Activated CD4-positive, alpha-beta T cell treated with anti-CD3 and anti-CD28 coated beads, Interleukin-2, amount 50 U/mL, for 1 hour (primary cell): ENCODE measurements at places on chromosomes 1 and 21.

DNA sequence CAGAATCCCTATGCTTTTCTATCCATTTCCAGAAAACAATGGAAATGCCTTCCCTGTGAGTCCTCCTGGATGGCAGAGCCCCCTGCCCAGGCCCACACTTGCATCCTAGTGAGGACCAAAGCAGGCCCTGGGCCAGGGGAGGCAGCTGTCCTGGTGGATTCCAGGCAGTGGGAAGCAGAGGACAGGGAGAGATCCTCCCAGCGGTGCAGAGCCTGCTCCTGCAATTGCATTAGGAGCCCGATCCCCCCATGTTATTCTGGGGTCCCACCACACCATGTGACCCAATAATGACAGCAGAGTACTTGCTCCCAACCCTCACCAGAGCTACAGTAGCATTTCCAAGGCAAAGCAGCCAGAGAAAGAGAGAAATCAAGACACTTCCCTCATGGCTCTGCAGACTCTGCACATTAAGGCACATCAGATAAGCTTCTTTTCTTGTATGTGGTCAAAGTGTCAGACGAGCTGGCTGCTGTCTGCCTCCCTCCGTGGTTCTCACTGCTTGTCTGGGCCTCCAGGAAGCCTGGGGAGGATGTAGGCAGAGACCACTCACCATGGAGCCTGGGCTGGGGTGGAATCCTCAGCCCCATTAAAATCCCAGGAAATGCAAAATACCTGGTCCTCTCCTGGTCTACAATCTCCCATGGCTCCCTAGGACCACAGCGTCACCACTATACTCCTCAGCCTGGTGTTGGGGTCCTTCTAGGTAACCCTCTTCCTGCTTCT lies 54.9 kb upstream of the RUNX3 start:
- DNase-seq = no peak

DNA sequence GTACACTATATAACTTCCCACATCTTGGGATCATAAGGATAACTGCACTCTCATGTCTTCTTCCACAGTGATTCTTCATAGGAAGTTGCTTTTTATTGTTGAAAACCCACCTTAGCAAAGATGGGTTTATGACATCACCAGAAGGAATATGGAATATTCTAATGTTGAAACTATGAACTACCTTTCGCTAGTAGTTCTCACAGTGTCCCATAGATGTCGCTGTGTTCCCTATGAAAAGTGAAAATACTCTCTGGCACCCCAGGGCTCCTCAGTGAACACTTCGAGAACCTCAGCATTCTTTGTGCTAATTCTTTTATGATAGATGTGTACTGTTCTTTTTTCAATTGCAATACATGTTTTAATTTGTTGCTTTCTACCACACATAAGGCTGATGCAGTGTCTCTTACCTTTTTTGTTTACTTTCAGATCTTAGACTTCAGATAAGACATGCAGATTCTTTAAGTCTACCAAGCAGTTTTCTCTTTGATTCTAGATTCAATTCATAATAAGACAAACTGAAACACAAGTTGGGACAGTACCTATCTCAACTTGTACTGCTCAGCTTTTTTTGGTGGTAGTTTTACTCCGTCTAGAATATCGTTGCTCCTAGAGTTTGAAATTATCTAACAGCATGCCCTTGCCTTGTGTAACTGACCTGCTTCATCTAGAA lies 90.8 kb downstream of the GTF2B start:
- peak; percentile 14 for DNase-seq

GRCh38 chr1:148389027-148389339 lies 94.1 kb downstream of the PPIAL4G start:
- no peak for DNase-seq

DNA sequence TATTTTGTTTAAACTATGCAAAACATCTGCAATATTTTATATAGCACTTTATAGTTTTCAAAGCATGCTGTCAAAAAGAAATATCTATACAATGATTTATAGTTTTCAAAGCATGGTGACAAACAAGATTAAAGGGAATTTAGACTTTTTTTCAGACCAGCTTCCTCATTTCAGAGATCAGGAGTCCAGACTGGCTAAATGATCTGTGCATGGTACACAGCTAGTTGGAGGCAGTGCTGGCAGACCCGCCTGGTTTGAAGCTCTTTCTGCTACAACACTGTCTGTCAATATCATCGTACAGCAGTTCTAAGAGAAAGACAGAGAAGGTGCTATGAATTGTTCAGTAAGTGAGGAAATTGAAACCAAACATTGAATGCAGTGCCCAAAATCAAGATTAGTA lies 479.0 kb downstream of the PTBP2 start:
- DNase-seq = no peak

- no peak for DNase-seq
These were observed 3.7 kb downstream of the LEFTY2 start for GRCh38 chr1:225937048-225937968.

- no peak for DNase-seq
These were observed 33.9 kb upstream of the LGALS8 start for GRCh38 chr1:236489710-236490377.

GRCh38 chr1:162406811-162407210 lies 5.1 kb downstream of the SH2D1B start:
- DNase-seq = no peak

DNA sequence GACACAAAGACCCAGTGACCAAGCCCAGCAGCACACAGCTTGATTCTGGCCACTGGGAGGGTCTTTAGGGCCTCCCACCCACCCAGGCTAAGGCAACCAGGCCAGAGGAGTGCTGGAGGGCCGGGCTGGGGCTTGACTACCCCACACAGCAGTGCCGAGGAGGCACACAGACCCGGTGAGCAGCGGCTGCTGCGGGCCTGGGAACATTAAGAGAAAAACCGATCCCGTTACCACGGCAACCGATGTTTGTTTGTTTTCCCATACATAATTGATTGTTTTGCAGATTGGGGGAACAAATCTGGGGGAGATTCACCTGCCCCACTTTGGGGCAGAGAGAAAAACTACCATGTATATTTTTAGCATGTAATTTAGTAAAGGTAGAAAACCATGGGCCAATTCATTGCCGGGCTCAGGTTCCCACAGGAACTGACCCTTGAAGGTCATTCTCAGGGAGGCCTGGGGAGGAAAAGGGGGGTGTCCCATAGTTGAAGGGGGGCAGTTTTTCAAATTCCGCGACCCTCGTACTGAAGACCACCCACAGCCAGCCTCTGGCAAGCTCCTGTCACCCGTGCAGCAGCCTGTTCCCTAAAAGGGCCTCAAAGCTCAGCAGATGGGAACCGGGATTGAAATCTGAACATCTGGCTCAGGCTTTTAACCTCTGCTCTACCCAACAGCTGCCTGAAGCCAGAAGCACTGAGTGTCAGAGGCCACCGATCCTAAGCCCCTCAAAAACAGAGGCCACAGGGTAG lies 35.3 kb downstream of the CHD5 start:
- no peak for DNase-seq

DNA sequence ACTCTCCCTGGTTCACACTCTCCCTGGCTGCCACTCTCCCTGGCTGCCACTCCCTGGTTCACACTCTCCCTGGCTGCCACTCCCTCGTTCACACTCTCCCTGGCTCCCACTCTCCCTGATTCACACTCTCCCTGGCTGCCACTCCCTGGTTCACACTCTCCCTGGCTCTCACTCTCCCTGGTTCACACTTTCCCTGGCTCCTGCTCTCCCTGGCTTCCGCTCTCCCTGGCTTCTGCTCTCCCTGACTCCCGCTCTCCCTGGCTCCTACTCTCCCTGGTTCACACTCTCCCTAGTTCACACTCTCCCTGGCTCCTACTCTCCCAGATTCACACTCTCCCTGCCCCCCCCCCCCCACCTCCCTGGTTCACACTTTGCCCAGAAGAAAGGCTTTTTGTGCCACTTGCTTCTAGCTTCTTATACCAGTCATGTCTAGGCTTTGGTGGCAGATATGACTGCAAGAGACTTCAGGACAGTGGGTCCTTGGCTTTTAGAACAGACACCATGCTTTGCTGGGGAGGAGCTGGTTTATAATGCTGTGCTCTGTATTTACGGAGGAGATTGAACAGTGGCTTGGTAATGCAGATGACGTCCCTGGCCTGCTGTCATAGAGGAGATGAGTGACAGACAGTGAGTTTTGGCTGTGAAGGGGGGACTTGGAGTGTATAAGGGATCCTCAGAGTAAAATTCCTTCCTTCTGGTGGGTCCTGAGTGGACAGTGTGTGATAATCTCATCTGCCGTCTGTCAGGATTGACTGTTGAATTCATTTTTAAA lies 17.0 kb downstream of the COQ8A start:
- DNase-seq = no peak

DNA sequence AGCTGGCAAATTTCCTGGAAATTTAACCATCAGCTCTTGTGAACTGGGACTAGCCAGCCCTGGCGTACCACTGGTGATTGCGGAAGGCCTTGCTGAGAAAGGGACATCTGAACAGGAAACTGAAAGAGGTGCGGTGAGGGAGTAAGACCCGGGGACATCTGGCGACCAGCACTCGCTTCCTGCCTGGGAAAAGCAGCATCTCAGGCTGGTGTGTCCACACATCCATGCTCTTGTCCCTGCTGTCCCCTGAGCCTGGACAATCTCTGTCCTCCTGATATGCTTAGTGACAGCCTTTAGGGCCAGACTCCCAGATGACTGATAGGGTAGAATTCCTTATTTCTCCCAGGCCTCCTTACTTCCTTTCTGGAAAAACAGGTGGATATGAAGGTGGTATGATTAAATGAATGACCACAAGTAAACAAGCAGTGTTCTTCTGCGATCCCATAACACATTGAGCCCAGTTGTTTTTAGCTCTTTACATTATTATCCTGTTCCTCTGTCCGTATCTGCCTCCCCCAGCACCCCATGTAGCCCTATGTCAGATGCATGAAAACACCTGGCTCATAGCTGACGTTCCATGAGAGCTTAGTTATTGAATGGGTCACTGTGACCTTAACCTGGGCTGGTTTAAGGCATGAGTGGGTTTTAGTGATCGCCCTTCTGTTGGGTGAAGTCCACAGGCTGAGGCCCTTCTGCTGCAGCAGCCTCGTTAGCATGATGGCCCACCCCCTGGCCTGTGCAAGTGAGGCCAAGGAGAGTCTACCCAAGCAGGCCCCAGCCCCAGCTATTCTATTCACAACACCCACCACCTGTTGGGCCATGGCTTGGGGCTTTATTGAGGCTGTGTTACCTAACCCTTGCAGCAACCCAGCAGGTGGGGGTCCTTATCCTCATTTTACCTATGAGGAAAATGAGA lies 76.1 kb upstream of the GADD45A start:
- no peak for DNase-seq

- no peak for DNase-seq
These were observed 273.8 kb upstream of the SNX7 start for GRCh38 chr1:98387701-98388100.

DNA sequence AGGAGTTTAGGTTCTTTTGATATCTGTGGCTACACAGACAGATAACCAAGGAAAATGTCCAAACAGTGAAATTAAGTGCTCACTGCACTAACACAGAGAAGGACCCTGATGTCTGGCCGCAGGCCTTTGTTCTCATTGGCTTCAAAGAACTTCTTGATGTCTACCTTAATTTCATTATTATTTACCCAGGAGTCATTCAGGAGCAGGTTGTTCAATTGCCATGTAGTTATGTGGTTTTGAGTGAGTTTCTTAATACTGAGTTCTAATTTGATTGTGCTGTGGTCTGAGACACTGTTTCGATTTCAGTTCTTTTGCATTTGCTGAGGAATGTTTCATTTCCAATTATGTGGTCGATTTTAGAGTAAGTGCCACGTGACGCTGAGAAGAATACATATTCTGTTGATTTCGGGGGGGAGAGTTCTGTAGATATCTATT lies 15.2 kb upstream of the LGALS8 start:
- DNase-seq = no peak

- DNase-seq = no peak
These were observed 57.4 kb downstream of the MEGF6 start for GRCh38 chr1:3553940-3554223.

- DNase-seq = no peak
These were observed 8.2 kb upstream of the AZIN2 start for GRCh38 chr1:33072707-33073106.

DNA sequence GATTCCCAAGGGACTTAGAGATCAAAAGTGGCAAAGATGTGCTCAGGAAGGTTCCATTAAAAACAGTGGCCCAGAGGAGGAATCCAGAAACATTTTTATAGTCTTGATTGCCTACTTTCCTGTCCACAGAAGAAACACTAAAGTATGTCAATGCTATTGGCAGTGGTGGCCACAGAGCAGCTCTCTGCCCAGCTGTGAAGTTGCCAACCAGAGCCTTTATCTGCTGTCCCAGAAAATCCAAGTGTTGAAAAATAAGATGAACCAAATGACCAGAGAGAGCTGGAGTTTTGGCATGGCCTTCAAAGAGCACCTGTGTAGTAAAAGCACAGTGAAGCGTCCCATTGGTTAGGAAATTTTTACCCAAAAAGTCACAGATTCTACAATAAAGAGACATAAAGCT lies 181.2 kb downstream of the TGFBR3 start:
- no peak for DNase-seq

DNA sequence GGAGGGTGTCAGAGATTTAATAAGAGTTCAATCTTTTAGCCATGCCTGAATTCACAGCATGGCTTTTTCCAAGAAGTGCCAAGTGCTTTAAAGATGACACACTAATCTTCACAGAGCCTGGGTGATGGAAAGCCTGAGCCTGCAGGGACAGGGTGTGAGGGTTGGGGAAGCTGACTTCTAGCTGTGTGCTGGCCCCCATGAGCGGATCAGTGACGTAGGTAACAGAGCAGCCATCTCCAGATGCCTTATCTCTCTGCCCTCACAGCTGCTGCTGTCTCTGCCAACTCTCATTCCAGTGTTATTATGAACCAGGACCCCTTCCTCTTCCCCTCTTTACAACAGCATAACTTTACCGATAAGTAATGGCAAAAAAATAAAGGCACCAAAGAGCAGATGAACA lies 30.6 kb downstream of the FAM78B start:
- DNase-seq = no peak

DNA sequence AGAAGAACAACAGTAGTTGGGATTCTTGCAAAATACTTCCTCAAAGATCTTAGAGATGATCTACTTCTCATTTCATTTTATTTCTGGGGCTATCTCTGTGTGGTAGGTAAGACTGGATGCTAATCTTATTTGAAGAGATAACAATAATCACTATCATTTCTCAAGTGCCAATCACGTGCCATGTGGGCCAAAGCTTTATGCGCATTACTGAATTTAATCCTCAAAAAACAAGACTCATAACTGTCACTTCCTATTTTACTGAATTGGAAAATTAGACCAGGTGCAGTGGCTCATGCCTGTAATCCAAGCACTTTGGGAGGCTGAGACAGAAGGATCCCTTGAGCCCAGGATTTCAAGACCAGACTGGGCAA lies 121.7 kb downstream of the KCNN3 start:
- DNase-seq = no peak

DNA sequence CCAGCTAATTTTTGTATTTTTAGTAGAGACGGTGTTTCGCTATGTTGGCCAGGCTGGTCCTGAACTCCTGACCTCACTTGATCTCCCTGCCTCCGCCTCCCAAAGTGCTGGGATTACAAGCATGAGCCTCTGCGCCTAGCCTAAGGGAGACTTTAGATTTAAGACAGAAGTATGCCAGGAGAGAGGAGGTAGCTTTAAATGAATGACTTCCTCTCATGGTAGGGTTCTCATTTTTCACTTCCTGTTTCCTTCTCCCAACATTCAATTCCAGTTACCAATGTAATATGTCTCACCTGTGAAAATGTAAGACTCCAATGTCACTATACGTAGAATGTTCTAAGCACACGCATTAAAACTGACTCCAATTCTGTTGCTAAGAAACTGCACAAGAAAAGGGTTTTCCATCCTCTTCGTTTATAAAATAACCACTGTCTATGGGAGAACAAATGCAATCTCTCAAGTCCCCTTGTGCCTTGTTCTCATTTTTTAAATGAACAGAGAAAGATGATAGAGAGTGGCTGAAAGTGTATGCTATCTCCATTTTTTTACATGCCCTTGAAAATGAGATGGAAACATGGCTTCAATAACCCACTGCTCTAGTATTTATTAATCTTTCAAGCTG lies 140.0 kb downstream of the SLC45A1 start:
- DNase-seq = no peak
